ENCODE measurements at places on chromosomes 13 and 19.

GRCh38 chr19:33527125-33527524 is 5.5 kb upstream of the PEPD start:
- DNase-seq, result no peak

DNA sequence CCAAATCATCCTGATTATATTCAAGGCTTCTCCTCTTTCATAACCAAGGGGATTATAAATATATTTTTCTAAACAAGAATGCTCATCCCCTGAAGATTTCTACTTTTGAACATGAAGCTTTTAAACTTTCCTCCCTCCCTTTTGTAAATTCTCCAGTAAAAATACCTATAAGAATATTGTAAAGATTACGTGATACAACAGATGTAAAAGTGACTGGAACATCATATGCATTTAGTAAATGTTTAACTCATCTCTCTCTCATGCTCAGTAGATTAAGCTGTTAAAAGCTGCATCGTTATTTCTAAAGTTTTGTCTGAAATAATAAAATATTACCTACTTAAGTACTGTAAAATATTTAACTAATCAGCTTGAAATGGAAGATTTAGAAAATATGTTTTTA is 281.1 kb downstream of the SPRY2 start:
- DNase-seq, result no peak

- DNase-seq, result no peak
Measured at GRCh38 chr19:38841787-38842438, 7.9 kb downstream of the HNRNPL start.

GRCh38 chr13:33193428-33193974 is 92.1 kb downstream of the STARD13 start:
- DNase-seq, result no peak

GRCh38 chr13:67106502-67107057 is 123.6 kb downstream of the PCDH9 start:
- no peak for DNase-seq

DNA sequence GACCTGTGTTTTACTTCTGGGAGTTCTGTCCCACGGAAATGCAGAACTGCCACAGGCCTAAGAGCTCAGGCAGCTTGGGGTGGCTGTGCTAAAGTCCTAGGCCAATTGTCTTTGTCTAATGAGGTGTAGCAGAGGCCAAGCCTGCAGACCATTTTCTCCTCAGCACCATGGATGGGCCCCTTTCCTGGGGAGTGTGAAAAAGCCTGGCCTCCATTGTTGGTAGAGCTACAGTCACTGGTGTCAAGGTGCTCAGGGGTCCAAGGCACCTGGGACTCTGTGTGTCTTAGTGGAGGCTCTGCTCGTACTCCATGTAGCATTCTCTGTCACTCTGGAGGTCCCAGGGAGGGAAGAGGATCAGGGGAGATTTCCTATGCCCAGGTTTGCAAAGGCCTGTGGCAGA is 329.6 kb downstream of the SLITRK5 start:
- no peak for DNase-seq

DNA sequence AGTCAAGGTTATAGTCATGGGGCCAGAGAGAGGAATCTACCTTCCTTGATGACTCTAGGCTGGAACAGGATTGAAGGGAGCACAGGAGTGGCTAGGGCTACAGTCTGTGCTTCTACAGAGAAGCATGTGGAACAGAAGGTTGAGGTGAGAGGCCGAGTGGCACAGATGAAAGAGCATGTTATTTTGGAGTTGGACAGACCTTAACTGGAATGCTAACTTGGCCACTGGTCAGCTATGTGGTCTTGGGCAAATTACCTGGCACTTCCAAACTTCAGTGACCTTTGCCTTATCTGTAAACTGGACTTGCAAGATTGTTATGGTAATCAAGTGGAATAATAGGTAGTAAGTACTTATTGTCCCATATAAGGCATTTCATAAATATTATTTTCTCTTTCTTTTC is 252.7 kb downstream of the KCNRG start:
- no peak for DNase-seq

GRCh38 chr13:30140973-30141372 is 166.4 kb downstream of the KATNAL1 start:
- DNase-seq, result no peak

GRCh38 chr19:45045671-45046353 is 7.0 kb downstream of the CLASRP start:
- DNase-seq, result no peak

DNA sequence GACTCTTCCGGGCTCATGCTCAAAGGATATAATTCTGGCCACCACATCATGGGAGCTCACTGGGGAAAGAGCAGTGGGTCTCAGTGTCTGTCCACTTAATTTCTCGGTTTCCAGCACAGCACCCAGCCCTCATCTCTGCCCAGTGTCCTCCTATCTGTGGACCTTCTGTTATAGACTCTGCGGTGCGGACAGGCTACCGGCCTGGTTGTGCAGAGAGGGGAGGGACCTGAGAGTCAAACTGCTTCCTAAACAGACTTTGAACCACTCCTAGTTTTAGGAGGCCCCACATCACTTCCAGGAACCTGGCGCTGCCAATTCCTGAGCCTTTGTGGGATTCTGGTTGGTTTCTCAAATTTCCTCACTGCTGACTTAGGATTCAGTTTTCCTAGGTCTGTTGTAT is 59.8 kb upstream of the MED4 start:
- no peak for DNase-seq

DNA sequence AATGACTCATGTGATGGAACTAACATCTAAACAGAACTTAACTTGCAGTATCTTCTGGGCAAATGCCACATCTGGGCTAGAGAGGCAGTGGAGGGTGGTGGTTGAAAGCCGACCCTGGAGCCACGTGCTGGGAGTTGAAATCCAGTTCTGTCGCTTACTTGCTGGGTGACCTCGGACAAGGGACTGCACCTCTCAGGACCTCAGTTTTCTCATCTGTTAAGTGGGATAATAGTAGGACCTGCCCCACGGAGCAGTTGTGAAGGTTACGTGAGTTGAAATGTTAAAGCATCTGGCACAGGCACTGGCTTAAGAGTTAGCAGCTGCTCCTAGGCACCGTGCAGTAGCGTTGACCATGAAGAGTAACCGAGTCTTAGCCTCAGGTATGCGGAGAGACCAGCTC is 76.1 kb downstream of the SIPA1L3 start:
- no peak for DNase-seq

- DNase-seq, result peak; percentile 91
Measured at GRCh38 chr19:47406711-47407416, 12.5 kb downstream of the MEIS3 start.

DNA sequence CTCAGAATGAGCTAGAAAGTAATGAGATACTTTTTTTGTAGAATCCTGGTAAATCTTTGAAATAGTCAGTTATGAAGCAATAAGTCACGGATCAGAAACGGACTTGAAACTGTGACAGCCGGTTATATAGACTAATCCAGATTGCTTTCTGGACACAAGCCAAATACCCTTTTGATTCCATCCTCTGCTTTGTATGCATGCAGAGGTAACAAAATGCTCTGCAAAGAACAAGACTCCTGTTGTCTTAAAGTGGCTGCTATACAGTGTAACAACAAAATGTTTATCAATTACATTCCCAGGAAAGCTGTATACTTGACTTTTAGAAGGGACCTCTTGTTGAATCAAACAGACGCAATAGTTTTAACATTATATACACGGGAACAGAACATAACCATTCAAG is 66.5 kb upstream of the STARD13 start:
- no peak for DNase-seq

DNA sequence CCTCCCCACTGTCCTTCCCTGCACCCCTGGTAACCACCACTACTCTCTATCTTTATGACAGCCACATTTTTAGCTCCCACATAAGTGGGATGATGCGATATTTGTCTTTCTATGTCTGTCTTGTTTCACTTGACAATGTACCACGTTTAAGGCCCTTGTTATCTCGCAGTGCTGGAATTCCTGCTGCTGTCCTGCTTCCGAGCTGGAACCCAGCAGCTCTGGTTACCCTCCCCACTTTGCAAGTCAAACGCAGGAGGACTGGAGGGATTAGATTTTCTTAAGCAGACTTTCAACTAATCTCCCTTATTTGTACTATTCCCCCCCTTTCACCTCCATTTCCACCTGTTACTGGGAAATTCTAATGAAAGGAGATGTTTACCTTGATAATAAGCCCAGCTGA is 59.1 kb upstream of the PDX1 start:
- no peak for DNase-seq

GRCh38 chr13:109840201-109840892 is 54.0 kb upstream of the IRS2 start:
- DNase-seq, result no peak

GRCh38 chr19:17351815-17352435 is 14.6 kb downstream of the GTPBP3 start:
- peak; percentile 44 for DNase-seq
